ENCODE measurements at places on chromosomes 4 and X. TPM values are rescaled to one million over a fixed set of nuclear protein-coding genes. Genes with fewer than 3 reads are reported as not detected.

Gene CT45A3
- not detected for total RNA-seq

Gene SPP1
- 1.6 TPM for total RNA-seq

Gene GAGE10
- total RNA-seq = not detected

Gene MTMR1
- 36.1 TPM for total RNA-seq

Gene HELT
- not detected for total RNA-seq

Gene SH3RF1
- 11.5 TPM for total RNA-seq

Gene RAB40AL
- 0.44 TPM for total RNA-seq

Gene CHRDL1
- 0.08 TPM for total RNA-seq

Gene RPA4
- 0.23 TPM for total RNA-seq

Gene HSD17B13
- 0.13 TPM for total RNA-seq

Gene MCUB
- 24.1 TPM for total RNA-seq

Gene ADH6
- 0.18 TPM for total RNA-seq

Gene IL2
- total RNA-seq = 0.57 TPM

Gene LRIT3
- 0.05 TPM for total RNA-seq

Gene PASD1
- total RNA-seq = not detected

Gene SPANXN3
- not detected for total RNA-seq

Gene TEX11
- total RNA-seq = not detected

Gene FAM9C
- total RNA-seq = not detected

Gene DCLK2
- 9.5 TPM for total RNA-seq

Gene APBB2
- total RNA-seq = 27.1 TPM

Gene MAD2L1
- 43.7 TPM for total RNA-seq

Gene USP17L13
- not detected for total RNA-seq

Gene FAM9A
- total RNA-seq = not detected

Gene GAGE12F
- 0.49 TPM for total RNA-seq

Gene WNK3
- not detected for total RNA-seq

Gene TLR6
- total RNA-seq = 1.1 TPM

Gene SCML2
- 7.1 TPM for total RNA-seq

Gene C4orf54
- not detected for total RNA-seq

Gene CPE
- 0.92 TPM for total RNA-seq

Gene DGAT2L6
- not detected for total RNA-seq

Gene NWD2
- not detected for total RNA-seq

Gene SORCS2
- total RNA-seq = 0.15 TPM

Gene PPP4R3C
- total RNA-seq = not detected

Gene SULT1E1
- not detected for total RNA-seq

Gene ZBTB49
- 4.2 TPM for total RNA-seq

Gene FATE1
- total RNA-seq = not detected

Gene CLNK
- not detected for total RNA-seq

Gene ZMAT1
- 5.7 TPM for total RNA-seq

Gene NXF2
- total RNA-seq = not detected

Gene SMC1A
- 111 TPM for total RNA-seq

Gene MGARP
- 2.3 TPM for total RNA-seq

Gene BMX
- not detected for total RNA-seq

Gene AMBN
- total RNA-seq = not detected

Gene PLK4
- total RNA-seq = 21.4 TPM

Gene GAGE12E
- total RNA-seq = not detected

Gene MAOB
- total RNA-seq = not detected

Gene TMEM271
- total RNA-seq = not detected

Gene PAGE5
- total RNA-seq = not detected

Gene ASIC5
- total RNA-seq = not detected

Gene CLCN4
- total RNA-seq = 2.5 TPM

Gene NUDT9
- 21.7 TPM for total RNA-seq

Gene GRIA2
- not detected for total RNA-seq

Gene UBA1
- 302 TPM for total RNA-seq
